ENCODE measurements at places on chromosomes 7 and 10.

DNA sequence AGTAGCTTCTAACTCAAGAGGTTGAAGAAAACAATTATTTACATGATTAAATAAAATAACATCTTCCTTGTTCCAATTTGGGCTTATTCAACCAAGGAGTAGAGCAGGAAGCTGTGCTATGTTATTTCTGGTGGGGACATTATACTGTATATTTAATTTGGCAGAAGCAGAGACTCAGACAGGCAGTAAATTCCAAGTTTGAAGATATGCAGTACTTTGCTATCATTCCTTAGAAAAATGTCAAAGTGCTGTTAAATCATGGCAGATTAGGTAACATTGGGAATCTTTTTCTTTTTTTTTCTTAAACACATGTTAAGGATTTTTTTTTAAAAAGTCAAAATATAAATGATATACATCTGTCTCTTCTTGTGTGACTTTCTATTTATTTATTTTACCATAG, 190.1 kb downstream of the SUGCT start:
- DNase-seq, result no peak

DNA sequence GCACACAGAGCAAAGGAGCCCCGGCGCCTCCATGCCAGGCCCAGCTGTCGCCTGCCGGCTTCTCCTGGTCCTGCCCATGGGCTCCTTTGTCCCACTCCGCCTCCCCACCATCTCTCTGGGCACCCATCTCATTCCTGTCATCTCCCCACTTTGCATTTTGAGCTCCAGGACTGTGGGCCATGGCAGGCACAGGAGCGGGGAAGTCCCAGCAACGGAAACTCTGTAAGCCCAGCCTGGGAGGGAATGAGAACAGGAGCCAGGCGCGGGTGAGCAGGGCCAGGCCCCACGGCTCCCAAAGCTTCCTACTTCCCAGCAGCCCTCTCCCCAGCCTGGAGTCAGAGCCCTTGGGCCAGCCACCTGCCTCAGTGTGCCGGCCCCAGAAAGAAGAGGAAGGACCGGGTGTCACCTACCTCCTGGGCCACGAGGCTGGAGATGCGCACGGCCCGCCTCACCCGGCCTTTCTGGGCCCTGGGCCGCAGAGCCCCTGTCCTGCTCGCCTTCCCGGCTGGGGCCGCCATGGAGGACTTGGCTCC, 23.1 kb downstream of the KCNH2 start:
- no peak for DNase-seq

DNA sequence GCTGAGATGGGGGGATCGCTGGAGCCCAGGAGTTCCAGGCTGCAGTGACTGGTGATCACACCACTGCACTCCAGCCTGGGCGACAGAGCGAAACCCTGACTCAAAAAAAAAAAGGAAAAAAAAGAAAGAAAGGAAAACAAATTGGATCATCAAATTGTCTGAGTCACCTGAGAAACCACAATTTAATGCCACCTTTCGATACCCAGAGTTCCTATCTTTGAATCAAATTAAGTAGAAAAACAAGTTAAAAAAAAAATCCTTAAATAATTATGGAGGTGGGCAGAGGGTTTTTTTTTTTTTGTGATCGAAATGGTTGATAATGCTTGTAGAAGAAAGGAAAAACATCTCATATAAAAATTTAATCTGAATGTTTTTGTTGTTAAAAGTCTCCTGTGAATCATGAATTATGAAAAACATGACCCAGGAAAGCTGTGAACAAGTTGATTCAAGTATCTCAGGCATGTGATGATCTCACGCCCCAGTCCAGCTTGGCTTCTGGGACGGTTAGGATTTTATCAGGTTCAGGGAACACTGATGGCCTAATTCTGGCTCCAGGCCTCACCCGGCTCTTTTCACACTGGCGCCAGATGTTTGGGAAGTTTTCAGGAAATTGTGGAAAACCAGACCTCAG, 25.3 kb upstream of the CUX1 start:
- DNase-seq, result no peak

- no peak for DNase-seq
Observed at GRCh38 chr10:71653044-71653443, 66.5 kb downstream of the C10orf105 start.

- DNase-seq, result no peak
Observed at GRCh38 chr7:47074702-47075153, 507.2 kb downstream of the TNS3 start.

DNA sequence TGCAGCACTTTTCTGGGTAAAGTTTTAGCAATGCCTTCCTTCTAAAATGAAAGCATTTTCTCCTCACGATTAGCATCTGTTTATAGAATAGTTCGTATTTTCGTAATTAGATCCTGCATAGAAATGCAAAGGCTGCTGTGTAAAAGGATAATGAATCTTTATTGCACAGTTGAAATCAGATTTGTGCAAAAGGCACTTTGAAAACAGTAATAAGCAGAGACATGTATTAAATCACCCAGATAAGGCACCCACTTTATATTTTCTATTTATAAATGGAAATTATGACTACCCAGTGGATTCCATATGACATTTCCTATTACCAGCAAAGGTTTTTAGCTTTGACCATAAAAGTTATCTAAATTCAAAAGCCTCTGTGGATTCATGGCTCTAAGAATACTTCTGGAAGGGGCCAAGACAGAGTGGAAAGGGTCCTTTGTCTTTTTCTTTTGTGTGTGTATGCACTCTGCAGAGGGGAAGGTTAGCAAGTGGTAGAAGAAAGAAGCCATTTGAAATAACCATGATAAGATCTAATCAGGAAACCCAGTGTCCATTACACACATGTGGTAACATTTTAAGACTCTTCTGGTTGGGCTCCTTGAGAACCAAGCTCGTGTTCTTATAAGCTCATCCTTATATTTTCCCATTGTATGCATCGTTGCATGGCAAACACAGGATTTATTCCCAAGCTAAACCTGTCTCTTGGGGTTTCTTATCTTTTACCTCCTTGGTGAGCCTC, 612.1 kb downstream of the AUTS2 start:
- no peak for DNase-seq

- no peak for DNase-seq
Observed at GRCh38 chr10:60466267-60467201, 76.9 kb upstream of the ANK3 start.

GRCh38 chr10:26381986-26382385, 56.2 kb upstream of the APBB1IP start:
- no peak for DNase-seq

DNA sequence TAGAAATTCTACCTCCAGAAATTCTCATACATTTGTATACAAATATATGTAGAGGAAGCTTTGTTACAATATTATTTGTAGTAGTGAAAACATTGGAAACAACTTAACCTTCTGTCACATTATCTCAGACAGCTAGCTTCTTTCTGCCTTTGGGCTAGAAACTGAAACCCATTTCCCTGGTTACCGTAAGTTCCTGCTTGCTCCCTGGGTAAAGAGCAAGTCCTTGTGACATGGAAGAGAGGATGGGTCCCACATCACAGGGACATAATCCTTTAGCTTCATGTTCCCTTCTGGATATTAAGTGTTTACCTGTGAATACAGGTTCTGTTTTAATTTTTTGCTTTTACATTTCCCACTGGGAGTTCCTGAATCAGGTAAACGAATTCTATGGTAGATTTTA, 41.8 kb downstream of the KLHDC10 start:
- no peak for DNase-seq

GRCh38 chr7:77434570-77435275, 18.6 kb upstream of the GSAP start:
- no peak for DNase-seq

DNA sequence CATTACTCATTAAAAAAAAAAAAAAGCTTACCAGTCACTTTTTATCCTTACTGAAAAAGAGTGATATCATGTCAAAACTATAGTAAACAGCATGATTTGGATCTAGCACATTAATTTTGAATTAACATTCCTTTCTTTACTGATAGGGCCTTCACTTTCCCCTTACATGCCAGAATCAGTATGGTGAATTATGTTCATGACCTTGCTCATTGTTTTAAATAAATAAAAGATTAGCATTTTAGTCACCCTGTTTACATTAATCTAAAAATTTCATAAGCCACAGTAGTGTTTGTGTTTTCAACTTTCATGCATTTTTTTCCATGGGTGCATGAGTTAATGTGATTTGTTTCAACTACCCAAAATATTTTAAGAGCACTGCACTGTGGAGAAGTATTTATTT, 160.8 kb downstream of the TFEC start:
- no peak for DNase-seq

GRCh38 chr7:115827305-115828045, 203.1 kb downstream of the TFEC start:
- no peak for DNase-seq

DNA sequence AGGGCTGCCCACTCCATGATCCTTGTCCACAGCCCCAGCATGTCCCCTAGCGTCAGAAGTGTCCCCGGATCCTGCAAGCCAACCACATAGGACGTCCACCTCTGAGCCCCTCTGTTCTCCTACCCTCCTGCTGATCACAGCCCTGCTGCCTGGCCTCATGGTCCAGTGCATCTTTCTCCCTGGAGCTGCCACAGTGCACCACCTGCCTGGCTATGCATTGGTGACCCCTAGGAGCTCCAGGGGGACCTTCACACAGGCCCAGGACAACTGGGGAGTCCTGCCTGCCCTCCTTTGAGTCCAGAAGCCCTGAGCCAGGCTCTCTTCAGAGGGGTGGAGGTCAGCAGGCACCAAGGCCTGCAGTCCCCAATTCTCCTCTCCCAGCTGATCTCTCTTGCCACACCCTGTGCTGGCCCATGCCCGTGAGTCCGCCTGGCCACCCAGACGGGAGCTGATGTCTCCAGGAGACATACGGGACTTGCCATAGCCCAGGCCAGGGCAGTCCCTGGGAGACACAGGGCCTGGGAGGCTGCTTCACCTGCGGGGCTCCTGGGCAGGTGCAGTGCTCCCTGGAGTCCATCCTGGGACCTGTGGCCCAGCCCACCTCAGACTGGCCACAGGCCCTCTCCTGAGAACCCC, 77.4 kb upstream of the RET start:
- DNase-seq, result no peak
